ENCODE measurements at places on chromosomes 3 and 15. TPM values are rescaled to one million over a fixed set of nuclear protein-coding genes. Genes with fewer than 3 reads are reported as not detected.

FANCD2 gene
- 3.1 TPM for total RNA-seq

SNTN gene
- total RNA-seq, result not detected

PDE8A gene
- 30.5 TPM for total RNA-seq

MB21D2 gene
- 5.1 TPM for total RNA-seq

TBCCD1 gene
- total RNA-seq, result 15.2 TPM

ABCC5 gene
- 18.9 TPM for total RNA-seq

RTP1 gene
- not detected for total RNA-seq

GPR15 gene
- total RNA-seq, result not detected

IQCH gene
- 5.0 TPM for total RNA-seq

DUOXA1 gene
- total RNA-seq, result 0.07 TPM

OSBPL10 gene
- total RNA-seq, result 10.2 TPM

Measured in smooth muscle cell of the pulmonary artery (primary cell).